H4 (cell line): ENCODE measurements at places on chromosomes 2 and 18. TPM values are rescaled to one million over a fixed set of nuclear protein-coding genes. Genes with fewer than 3 reads are reported as not detected.
A peak's percentile ranks its signal among the peaks of the same experiment; 100 is the strongest.

DNA sequence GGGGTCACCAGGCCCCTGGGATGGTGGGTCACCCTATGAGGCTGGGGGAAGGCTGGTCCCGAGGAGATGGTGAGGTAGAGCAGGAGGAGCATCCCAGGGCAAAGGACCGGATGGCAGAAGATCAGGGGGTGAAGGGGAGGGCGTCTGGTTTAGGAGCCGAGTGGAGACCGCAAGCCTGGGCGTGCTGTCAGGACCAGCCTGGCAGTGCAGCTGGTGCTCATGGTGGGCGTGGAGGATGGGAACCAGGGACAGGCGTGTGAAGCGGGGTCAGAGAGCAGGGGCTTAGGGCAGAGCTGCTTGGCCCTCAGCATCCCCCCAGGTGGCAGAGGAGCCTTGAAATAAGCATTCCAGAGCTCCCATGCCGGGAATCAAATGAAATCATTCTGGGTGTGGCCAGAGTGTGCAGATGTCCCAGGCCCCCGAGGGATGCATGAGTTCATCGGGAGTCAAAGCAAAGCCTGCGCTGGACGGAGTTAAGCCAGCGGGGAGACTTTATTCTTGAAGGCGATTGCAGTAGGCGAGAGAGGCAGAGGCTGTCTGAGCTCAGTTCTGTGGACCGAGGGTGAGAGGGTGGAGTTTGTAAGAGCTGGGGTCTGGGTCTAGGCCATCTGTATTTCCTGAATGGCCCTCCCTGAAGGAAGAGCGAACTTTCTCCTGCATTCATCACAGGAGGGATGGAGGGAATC lies 33.1 kb upstream of the MBP start:
- no peak for DNase-seq

DNA sequence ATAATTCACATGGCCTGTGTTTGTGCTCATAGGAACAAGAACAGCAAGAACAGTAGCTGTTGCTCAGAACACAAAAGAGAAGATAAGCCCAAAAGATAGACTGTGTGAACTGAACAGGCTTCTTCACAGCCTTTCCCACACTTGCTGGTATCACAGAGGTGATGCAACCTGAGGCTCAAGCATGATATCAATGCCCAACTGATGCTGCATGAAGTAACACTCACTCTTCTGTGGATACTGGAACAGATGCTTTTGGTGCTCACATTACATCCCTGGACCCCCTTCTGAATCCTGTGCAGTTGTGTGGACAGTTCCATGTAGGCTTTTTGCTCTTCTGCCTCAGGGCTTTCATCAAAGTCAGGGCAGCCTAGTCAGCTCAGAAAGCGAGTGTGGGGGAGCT lies 88.4 kb upstream of the RND3 start:
- no peak for DNase-seq

GRCh38 chr2:108934583-108935245 lies 54.3 kb downstream of the EDAR start:
- no peak for DNase-seq

- no peak for DNase-seq
Observed at GRCh38 chr18:31410716-31411483, 34.3 kb downstream of the DSG4 start.

DNA sequence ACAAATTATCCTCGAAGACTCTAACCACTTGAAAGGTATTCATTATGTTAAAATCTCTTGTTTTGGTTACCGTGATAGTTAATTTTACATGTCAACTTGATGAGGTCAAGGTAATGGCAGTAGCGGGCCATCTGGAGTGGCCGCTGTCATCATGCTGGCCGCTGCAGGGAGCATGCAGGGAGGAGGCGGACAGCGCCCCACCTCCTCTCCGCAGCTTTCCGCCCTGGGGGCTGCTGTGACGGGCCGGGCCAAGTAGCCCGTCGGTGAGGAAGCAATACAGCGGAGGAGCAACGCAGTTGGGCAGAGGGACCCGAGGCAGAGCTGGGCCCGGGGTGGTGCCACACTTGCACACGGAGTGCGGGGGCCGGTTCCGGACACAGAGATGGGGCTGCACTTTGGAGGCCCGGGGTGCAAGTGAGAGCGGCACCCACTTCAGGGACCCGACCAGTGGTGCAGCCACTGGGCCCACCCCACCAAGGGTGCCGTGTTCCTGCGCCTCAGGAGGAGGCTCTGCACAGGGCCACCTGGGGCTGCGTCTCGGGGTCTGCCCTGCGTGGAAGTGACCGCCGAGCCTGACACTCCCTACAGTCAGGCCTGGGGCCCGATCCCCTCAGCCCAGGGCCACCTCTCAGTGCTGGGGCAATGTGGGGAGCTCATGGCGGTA lies 452.4 kb downstream of the LRATD1 start:
- DNase-seq: no peak

DNA sequence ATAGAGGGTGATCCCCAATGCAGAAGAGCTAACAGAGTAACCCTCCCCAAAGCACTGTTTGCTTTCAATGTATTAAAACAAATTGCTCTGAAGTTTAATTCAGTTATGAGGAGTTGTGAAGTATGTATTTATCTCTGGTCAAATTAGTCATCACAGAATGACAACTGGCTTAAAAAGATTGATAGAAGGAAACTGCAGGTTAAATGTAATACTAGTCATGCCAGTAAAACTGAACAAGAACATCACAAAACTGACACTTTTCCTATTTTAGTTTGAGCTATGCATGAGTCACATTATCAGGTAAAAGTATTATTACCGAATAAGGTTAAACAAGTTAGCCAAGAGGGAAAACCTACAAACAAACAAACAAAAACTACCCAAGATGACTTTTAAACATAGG lies 99.0 kb upstream of the ACVR1C start:
- DNase-seq: no peak

GRCh38 chr2:60468382-60469085 lies 84.9 kb downstream of the BCL11A start:
- peak; percentile 68 for DNase-seq

DNA sequence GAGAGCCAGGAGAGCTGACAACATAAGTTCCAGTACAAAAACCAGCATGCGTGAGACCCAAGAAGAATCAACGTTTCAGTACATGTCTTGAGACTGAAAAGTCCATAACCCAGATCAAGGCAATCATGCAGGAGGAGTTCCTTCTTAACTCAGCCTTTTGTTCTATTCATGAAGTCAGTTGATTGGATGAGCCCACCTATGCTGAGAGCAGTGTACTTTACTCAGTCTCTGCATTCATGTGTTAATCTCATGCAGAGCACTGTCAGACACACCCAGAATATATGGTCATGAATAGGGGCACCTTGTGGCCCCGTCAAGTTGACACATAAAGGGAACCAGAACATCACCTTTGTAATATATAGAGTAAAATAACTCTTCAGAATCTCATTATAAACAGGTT lies 653.6 kb upstream of the CNTNAP5 start:
- no peak for DNase-seq

DNA sequence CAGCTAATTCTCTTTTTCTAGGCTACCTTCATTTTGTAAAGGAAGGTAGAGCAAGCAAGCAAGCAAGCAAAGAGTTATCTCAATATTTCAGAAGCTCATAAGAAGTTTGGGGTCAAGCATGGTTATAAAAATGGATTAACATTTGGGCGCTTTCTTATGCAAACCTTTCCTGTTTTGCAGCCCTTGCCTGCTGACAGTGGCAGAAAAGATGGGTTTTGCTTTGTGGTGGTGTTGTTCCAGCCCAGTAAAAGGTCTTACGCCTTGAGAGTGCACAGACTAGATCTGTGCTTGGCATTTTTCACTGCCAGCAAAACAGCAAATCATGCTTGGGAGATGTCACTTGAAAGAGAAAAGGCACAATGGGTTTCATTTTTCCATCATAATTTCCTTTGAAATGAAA lies 1320.6 kb upstream of the CELF4 start:
- no peak for DNase-seq

GRCh38 chr2:211836409-211836808 lies 702.2 kb downstream of the ERBB4 start:
- no peak for DNase-seq

- no peak for DNase-seq
Observed at GRCh38 chr2:38653715-38654527, 12.0 kb upstream of the GALM start.

DNA sequence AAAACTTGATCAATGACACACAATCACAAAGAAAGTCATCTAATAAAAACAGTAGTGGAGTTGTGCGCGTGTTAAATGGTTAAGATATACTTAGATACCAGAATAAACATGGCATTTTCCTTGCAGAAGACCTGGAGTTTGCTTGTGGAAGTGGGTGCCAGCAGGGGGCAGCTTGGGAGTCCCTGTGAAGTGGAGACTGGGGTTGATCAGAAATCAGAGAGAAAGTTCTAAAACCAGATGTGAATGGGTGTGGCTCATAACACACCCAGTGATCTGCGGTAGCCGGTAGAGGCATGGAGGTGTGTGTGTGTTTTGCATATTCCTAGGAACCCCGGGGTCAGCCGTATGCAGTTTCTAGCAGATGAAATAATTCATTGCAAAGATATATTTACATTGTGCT lies 300.1 kb upstream of the TRIB2 start:
- peak; percentile 13 for DNase-seq

GRCh38 chr2:214995926-214996670 lies 142.3 kb downstream of the ABCA12 start:
- DNase-seq: no peak

GRCh38 chr2:8239531-8240088 lies 442.2 kb upstream of the ID2 start:
- DNase-seq: no peak

GRCh38 chr2:128789776-128790455 lies 471.2 kb upstream of the HS6ST1 start:
- no peak for DNase-seq

The MBD1 gene
- 28.4 and 36.2 TPM in 2 replicates for total RNA-seq

The FSHR gene
- total RNA-seq: 0.29 TPM in 1 of 2 replicates, not detected in the other

The STPG4 gene
- not detected in 2 replicates for total RNA-seq

The CASP8 gene
- total RNA-seq: 24.2 and 27.2 TPM in 2 replicates

The MDH1B gene
- 2.6 and 8.7 TPM in 2 replicates for total RNA-seq

The TCF23 gene
- total RNA-seq: not detected in 2 replicates
